ENCODE measurements at places on chromosomes 12 and 14. TPM values are rescaled to one million over a fixed set of nuclear protein-coding genes. Genes with fewer than 3 reads are reported as not detected.

SSTR1 gene
- total RNA-seq, result 209 TPM

DNA sequence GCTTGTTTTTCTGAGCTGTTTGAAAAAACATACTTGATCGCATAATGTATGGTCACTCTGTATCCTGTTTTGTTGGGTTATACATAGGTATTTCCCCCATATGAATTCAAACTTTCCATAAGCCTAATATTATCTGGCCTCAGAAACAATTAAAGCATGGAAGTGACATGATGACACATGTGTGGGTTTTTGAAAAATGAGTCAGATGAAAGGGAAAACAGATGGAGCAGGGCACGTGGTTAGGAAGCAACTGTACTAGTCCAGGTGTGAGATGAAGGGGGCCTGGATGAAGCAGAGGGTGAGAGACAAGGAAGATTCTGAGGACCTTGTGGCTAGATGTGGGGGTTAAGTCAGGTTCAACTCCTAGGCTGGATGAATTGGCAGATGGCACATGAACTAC is 92.7 kb upstream of the DNM1L start:
- no peak for DNase-seq
- H3K4me3 ChIP-seq, result no peak overlapping the region
- peaks cover 3% of the 10 kb centered on the region for H3K27me3 ChIP-seq
- no peak overlapping the region for H3K27ac ChIP-seq

NKX2-1 gene
- not detected for total RNA-seq

LMO3 gene
- 0.46 TPM for total RNA-seq

ESRRB gene
- total RNA-seq, result not detected

Data from HFFc6 (cell line).